ENCODE measurements at places on chromosomes 1 and 21. TPM values are rescaled to one million over a fixed set of nuclear protein-coding genes. Genes with fewer than 3 reads are reported as not detected.

The ROR1 gene
- 1.8 TPM for total RNA-seq

The CXADR gene
- total RNA-seq = 39.9 TPM

GRCh38 chr21:26194811-26195251 lies 24.3 kb upstream of the APP start:
- H3K27ac ChIP-seq = no peak overlapping the region
- H3K4me1 ChIP-seq = no peaks in the 10 kb centered on the region
- H3K4me3 ChIP-seq = no peak overlapping the region
- no peaks in the 10 kb centered on the region for H3K27me3 ChIP-seq

DNA sequence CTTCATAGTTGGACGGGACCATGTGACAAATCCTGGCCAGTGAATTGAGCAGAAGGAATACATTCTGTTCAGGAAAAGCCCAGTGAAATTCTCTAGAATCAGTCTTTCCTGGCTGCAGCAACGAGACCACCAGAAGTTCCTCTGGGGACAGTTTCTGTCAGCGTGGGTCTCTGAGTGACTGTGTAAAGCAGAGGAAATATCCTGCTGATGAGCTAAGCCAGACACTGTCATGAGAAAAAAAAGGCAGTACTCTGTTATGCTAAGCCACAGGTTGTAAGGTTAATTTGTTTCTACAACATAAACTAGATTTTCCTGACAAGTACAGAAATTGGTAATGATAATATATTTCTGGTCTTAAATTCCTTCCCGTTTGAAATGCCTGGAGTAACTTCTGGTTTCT lies 664.4 kb downstream of the LMO4 start:
- no peak overlapping the region for H3K27ac ChIP-seq
- no peak overlapping the region for H3K4me3 ChIP-seq
- DNase-seq = no peak
- no peaks in the 10 kb centered on the region for H3K27me3 ChIP-seq

DNA sequence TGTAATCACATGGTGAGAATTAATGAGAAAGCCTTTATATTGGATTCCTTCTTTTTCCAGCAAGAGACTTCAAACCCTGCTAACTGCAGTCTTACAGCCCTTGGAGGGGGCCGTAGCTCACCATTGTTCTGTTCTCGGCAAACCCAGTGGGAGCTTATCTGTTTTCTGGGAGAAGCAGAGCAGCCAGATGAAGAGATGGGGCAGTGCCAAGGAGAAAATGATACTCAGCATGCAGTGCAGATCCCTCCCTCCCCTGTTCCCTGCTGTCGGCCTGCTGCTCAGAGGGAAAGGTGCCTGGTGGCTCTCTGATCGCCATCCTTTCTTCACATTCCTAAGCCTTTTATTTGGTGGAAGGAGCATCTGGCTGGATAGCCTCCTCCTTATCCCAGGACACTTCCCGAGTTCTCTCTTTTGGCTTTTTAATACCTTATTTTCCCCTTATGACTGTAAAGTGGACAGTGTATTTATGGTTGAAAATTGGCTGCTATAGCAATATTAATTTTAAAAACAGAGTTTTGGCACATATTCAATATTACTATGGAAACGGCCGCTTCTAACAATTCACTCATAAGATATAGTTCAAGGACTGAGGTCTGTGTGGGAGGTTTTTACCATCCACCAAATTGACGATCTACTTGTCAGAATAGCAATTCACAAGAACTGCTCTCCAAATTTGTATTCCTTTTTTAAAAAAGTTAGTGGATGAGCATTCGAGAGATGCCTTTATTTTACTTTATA lies 203.4 kb downstream of the CRB1 start:
- no peaks in the 10 kb centered on the region for H3K36me3 ChIP-seq
- no peak overlapping the region for H3K4me3 ChIP-seq
- H3K4me1 ChIP-seq = no peaks in the 10 kb centered on the region
- no peaks in the 10 kb centered on the region for H3K27me3 ChIP-seq

The ERICH3 gene
- total RNA-seq = 0.11 TPM

- no peaks in the 10 kb centered on the region for H3K36me3 ChIP-seq
- H3K27me3 ChIP-seq = peaks cover 12% of the 10 kb centered on the region
- H3K4me1 ChIP-seq = no peaks in the 10 kb centered on the region
- no peak overlapping the region for H3K27ac ChIP-seq
- no peak for DNase-seq
- H3K4me3 ChIP-seq = no peak overlapping the region
Measured at GRCh38 chr1:20552728-20553445, 514 bp downstream of the FAM43B start.

The KANK4 gene
- 0.59 TPM for total RNA-seq

The SUSD4 gene
- total RNA-seq = 1.0 TPM

DNA sequence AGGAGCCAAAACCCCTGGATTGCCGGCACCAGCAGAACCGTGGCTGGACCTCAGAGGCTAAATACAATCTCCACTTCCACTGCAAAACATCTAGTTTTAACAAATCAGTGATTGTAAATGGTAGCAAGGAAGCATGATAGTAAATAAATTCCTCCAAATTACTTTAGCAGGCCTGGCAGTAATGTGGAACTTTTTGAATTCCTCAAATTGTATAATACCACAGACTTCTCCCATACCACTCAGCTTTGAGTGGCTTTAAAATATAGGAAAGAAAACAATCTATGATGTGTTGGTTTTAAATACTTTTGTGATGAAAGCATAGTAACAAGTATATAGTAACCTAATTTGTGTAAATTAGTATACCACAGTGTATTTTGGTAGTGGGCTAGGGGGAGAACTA lies 34.1 kb downstream of the NIBAN1 start:
- DNase-seq = no peak
- H3K4me1 ChIP-seq = no peaks in the 10 kb centered on the region
- no peak overlapping the region for H3K4me3 ChIP-seq
- H3K27ac ChIP-seq = no peak overlapping the region

GRCh38 chr1:221724931-221725605 lies 16.8 kb downstream of the DUSP10 start:
- no peak for DNase-seq
- no peak overlapping the region for H3K4me3 ChIP-seq
- peaks cover 11% of the 10 kb centered on the region for H3K4me1 ChIP-seq
- H3K27me3 ChIP-seq = no peaks in the 10 kb centered on the region
- no peak overlapping the region for H3K27ac ChIP-seq
- no peaks in the 10 kb centered on the region for H3K36me3 ChIP-seq

The INSRR gene
- not detected for total RNA-seq

GRCh38 chr1:28887835-28888682 lies 26.3 kb upstream of the EPB41 start:
- DNase-seq = peak; percentile 71
- no peaks in the 10 kb centered on the region for H3K36me3 ChIP-seq
- H3K4me1 ChIP-seq = peaks cover 20% of the 10 kb centered on the region
- peak overlapping the region; percentile 36 for H3K27ac ChIP-seq
- no peaks in the 10 kb centered on the region for H3K27me3 ChIP-seq

The DIRAS3 gene
- total RNA-seq = 2.1 TPM

GRCh38 chr21:42218836-42219605 lies at the start of gene ABCG1:
Gene ABCG1, plus strand, starts transcription at chr21:42219140. Its CDS starts 123 bp downstream, at chr21:42219263.
- peak within 1 kb of the TSS; percentile 53 for H3K4me3 ChIP-seq
- no peaks in the 10 kb centered on the region for H3K36me3 ChIP-seq
- H3K27me3 ChIP-seq = no peaks in the 10 kb centered on the region
- H3K4me1 ChIP-seq = peaks cover 23% of the 10 kb centered on the region
- peak; percentile 56 for DNase-seq
- peak within 1 kb of the TSS; percentile 79 for H3K27ac ChIP-seq

The GBP3 gene
- 32.6 TPM for total RNA-seq

GRCh38 chr1:45446950-45447672 lies 43.9 kb downstream of the TESK2 start:
- no peaks in the 10 kb centered on the region for H3K4me1 ChIP-seq
- no peak overlapping the region for H3K4me3 ChIP-seq
- DNase-seq = no peak
- H3K27me3 ChIP-seq = no peaks in the 10 kb centered on the region
- no peak overlapping the region for H3K27ac ChIP-seq

The PRAMEF26 gene
- not detected for total RNA-seq

The CRYBG2 gene
- total RNA-seq = not detected

GRCh38 chr1:69269491-69269890 lies 298.2 kb upstream of the LRRC7 start:
- no peak overlapping the region for H3K27ac ChIP-seq
- H3K27me3 ChIP-seq = no peaks in the 10 kb centered on the region
- no peak for DNase-seq
- H3K36me3 ChIP-seq = no peaks in the 10 kb centered on the region
- no peak overlapping the region for H3K4me3 ChIP-seq

- H3K4me3 ChIP-seq = no peak overlapping the region
- no peaks in the 10 kb centered on the region for H3K36me3 ChIP-seq
- no peak for DNase-seq
- peaks cover 55% of the 10 kb centered on the region for H3K4me1 ChIP-seq
- no peaks in the 10 kb centered on the region for H3K27me3 ChIP-seq
- no peak overlapping the region for H3K27ac ChIP-seq
Measured at GRCh38 chr1:2257245-2257627, 29.1 kb downstream of the SKI start.

The RHCE gene
- 1.5 TPM for total RNA-seq

The AUNIP gene
- not detected for total RNA-seq

DNA sequence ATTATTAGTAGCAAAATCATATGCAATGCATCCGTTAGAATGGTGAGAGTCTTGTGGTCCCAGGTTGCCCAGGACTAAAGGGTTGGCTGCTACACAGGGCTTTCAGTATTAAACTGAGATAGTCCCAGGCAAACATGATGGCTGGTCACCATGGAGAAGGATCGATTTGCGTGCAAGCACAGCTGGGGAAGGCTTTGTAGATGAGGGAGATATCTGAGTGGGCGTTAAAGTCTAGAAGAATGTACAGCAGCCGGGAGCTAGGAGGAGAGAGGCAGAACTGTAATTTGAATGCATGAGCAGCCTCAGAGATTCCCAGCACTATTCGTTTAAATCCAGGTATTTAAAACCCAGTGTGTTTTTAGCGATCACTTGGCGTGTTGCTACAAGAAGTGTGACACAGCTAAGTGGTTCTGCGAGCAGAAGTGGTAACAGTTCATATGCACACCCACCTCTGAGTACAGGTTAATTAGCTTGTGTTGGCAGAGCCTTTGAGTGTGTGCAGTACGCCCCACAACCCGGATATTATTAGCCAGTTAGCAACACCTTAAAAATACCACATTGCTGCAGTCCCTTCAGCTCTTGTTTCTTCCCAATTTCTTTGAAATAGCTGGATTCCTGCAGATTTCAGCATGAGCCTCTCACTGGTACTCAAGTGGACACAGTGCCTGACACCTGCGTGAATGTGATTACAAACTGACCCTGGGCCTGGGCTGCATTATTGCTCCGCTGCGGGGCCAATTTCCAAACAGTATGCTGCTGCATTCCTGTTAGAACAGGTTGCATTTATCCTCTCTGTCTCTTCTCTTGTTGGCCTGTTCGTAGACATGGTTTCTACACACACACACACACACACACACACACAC lies 67.2 kb upstream of the SCAF4 start:
- no peak overlapping the region for H3K27ac ChIP-seq
- peaks cover 5% of the 10 kb centered on the region for H3K4me1 ChIP-seq
- DNase-seq = peak; percentile 25

The GUCA2B gene
- not detected for total RNA-seq

- no peak overlapping the region for H3K4me3 ChIP-seq
- H3K4me1 ChIP-seq = peaks cover 24% of the 10 kb centered on the region
- H3K27ac ChIP-seq = peak overlapping the region; percentile 24
- DNase-seq = peak; percentile 69
- H3K36me3 ChIP-seq = no peaks in the 10 kb centered on the region
Measured at GRCh38 chr21:37531431-37531932, 164.9 kb downstream of the DYRK1A start.

- no peaks in the 10 kb centered on the region for H3K36me3 ChIP-seq
- H3K27me3 ChIP-seq = no peaks in the 10 kb centered on the region
- no peak overlapping the region for H3K4me3 ChIP-seq
- H3K27ac ChIP-seq = no peak overlapping the region
- DNase-seq = no peak
Measured at GRCh38 chr1:65791801-65792668, 660 bp upstream of the PDE4B start.

GRCh38 chr1:30126848-30127247 lies 596.5 kb downstream of the MATN1 start:
- H3K27ac ChIP-seq = no peak overlapping the region
- H3K36me3 ChIP-seq = no peaks in the 10 kb centered on the region
- no peak overlapping the region for H3K4me3 ChIP-seq
- no peaks in the 10 kb centered on the region for H3K27me3 ChIP-seq

The RBM11 gene
- total RNA-seq = 14.8 TPM

The DNAH14 gene
- total RNA-seq = 65.4 TPM

DNA sequence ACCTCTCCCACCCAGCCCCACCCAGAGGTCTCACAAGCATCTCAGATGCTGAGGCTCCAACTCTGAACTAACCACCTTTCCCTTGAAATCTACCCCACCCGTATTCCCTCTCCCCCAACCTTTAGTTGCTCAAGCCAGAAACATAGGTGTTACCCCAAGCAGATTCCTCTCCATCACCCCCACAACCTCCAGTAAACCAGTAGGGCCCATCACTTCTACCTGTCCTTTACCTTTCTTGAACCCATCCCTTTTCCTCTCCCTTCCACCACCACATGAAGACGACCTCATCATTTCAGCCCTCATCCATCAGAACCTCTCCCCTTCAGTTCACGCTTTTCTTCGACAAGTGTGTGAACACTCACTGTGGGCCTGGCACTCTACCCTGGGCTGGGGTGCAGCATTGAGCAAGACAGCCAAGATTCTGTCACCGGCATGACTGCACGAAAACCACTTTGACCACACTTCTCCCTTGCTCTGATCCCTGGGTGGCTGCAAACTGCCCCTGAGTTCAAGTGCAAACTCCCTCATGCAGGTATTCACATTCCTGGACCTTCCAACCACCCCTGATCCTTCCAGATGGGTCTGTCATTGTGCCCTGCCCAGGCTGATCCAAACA lies 65.5 kb upstream of the LAPTM5 start:
- peak overlapping the region; percentile 93 for H3K27ac ChIP-seq
- H3K4me3 ChIP-seq = no peak overlapping the region
- H3K4me1 ChIP-seq = peaks cover 14% of the 10 kb centered on the region
- H3K36me3 ChIP-seq = no peaks in the 10 kb centered on the region

The TSPEAR gene
- total RNA-seq = 1.3 TPM

GRCh38 chr1:41711581-41711980 lies 207.1 kb downstream of the HIVEP3 start:
- H3K4me1 ChIP-seq = peaks cover 9% of the 10 kb centered on the region
- no peak for DNase-seq
- H3K36me3 ChIP-seq = no peaks in the 10 kb centered on the region
- no peaks in the 10 kb centered on the region for H3K27me3 ChIP-seq
- H3K27ac ChIP-seq = no peak overlapping the region

- no peak overlapping the region for H3K4me3 ChIP-seq
- H3K27ac ChIP-seq = no peak overlapping the region
- H3K4me1 ChIP-seq = peaks cover 3% of the 10 kb centered on the region
- H3K36me3 ChIP-seq = no peaks in the 10 kb centered on the region
Measured at GRCh38 chr1:109714661-109715372, 2.8 kb downstream of the GSTM5 start.
